ENCODE measurements at places on chromosomes 5 and 9. TPM values are rescaled to one million over a fixed set of nuclear protein-coding genes. Genes with fewer than 3 reads are reported as not detected.
A peak's percentile ranks its signal among the peaks of the same experiment; 100 is the strongest.

GRCh38 chr5:72179028-72179815 lies 71.9 kb downstream of the MAP1B start:
- peak; percentile 94 for DNase-seq

The SEMA5A gene
- 12.0 TPM for total RNA-seq

DNA sequence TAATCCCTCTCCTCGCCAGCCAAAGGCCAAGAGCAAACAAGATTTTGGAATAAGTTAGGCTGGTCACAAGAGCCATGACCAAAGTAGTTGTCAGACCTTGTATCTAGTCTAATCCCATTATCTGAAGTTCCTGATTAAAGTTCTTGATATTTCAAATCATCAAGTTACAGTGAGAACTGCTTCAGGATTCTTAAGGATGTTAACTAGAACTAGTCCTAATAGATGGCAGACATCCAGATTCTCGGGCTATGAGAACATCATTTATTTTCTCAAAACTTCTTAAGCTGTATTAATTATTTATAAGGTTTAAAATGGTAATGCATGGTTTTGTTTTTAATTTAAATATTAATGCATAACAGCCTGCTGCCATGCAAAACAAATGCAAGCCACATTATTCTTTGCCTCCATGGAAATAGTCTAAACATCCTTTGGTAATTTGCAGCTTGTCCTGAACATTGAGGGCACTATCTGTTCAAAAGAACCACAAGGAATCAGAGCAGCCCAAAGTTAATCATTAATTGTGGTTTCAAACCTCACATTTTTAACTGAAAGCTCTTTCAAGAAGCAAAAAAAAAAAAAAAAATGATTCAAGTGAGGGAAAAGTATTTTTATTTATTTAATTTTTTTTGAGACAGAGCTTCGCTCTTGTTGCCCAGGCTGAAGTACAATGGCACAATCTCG lies 95.1 kb downstream of the TTC39B start:
- DNase-seq = no peak

DNA sequence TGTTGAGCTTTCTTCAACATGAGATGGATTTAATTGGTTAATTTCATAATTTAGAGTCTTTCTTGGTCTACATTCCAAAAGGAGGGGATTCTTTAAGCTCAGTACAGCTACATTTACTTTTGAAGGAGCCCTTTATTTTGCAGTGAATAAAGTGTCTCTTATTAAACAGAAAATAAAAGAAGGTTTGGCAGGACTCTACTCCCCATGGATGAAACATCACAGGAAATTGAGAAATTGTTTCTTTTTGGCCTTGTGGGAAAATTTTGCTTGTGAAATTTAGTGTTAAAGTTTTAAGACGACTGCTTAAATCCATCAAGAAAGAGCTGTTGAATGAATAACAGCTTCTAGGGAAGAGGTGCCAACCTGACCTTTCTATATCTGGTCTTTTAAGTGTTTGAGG lies 187.7 kb downstream of the NTRK2 start:
- no peak for DNase-seq

- no peak for DNase-seq
Observed at GRCh38 chr9:97276310-97276852, 31.1 kb upstream of the CCDC180 start.

- DNase-seq = no peak
Observed at GRCh38 chr9:104836235-104836634, 72.3 kb downstream of the NIPSNAP3B start.

The SLC34A3 gene
- 1.6 TPM for total RNA-seq

DNA sequence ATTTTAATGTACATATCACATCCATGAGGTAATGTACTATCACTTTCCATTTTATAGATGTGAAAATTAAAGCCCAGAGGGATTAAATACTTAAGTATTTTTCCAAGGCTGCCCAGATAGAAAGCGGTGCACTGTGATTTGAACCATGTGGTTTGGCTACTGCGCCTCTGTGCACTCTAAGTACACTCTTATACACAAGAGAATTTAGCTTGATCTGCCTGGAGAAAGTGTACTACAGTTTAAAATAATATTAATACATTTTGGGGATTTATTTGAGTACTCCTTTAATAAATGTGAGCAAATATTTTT lies 360.4 kb upstream of the ACTBL2 start:
- no peak for DNase-seq

DNA sequence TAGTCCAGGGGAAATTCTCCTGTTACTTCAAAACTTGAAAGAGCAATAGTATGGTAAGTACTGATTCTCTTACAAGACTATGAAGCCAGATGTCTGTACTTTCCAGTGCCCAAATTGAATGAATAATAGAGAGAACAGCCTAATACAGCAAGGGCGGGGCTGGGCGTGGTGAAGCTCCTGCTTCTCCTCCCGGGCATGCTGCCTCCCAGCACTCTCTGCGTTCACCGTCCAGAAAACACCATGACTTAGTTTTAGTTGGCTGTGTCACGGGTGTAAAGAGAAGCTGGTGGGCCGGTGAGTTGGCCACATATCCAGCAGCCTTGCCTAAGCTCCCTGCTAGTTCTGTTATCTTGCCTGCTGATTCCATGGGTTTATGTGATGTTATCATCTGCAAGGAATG lies 40.7 kb upstream of the ADAMTS2 start:
- DNase-seq = no peak

DNA sequence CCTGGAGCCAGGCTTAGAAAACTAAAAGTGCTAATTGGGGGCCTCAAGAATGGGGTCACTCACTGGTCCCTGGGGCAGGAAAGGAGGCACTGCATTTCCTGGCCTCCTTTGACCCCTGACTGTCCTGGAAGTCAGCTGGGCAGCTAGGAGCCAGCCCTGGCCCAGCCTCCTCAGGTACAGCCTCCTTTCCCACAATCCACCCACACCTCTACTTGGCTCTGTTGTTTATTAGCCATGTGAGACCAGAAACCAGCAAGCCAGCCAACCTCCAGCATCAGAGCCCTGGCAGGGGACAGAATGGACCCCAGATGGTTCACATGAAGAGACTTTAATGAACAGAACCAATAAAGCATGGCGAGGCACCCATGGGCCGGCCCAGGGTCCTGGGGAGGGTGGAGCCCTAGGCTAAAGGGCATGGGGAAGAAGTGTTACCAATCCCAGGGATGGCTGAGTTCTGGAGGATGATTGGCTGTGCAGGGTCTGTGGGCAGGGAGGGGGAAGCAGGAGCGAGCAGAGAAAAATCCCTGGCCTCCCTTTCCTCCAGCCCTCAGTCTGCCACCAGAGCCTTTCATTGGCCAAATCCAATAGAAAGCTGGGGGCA lies 55.3 kb upstream of the ANGPTL2 start:
- DNase-seq = no peak

The ANKRD55 gene
- not detected for total RNA-seq

DNA sequence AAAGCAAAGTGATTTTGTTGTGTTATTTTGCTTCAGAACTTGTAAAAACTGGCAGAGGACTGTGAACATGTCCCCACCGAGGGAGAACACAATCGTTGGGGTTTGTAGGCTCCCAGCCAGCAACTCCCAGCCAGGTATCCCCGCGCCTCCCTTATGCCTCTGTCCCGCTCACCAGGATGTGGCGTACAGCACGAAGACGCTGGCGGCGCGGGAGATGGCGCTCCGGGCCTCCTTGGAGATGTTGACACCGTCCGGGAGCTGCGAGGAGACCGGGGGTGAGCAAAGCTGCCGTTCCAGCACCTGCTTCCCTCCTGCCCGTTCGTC lies 630 bp downstream of the POLE3 start:
- DNase-seq = no peak

The GKAP1 gene
- 5.7 TPM for total RNA-seq

GRCh38 chr5:88355490-88356050 lies 86.9 kb upstream of the TMEM161B start:
- DNase-seq = no peak

DNA sequence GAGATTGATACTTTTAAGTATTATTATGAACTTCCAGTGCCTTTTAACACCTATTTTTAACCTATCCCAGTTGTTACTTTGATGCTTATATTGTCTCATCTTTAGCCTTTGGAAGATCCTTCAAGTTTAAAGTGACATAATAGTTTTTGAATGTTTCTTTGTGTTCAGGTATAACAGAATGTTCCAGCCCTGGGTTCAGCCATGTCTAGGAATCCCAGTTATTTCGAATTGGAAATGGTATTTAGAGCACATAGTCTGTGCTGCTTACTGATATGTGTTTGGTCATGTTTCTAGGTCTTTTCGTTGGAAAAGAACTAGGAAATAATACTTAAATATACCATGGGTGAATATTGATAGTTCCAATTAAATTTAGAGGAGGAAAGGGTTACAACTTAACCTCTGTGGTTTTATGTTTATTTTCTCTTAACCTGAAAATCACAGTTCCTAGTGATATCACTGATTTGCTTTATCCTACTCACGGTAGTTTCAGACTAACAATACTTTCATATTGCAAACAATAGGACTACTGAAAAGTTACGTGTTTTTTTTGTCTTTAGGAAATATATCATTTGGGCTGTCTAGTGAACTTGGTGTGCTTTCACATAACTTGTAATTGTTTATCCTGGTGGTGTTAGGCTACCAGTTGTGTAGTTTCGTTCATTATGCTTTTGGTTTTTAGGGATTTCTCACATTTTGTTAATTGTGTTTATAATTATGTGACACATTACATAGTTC lies 37.8 kb downstream of the UHRF2 start:
- DNase-seq = no peak

The HTR4 gene
- not detected for total RNA-seq

- DNase-seq = no peak
Observed at GRCh38 chr5:41754857-41755256, 115.4 kb downstream of the OXCT1 start.

DNA sequence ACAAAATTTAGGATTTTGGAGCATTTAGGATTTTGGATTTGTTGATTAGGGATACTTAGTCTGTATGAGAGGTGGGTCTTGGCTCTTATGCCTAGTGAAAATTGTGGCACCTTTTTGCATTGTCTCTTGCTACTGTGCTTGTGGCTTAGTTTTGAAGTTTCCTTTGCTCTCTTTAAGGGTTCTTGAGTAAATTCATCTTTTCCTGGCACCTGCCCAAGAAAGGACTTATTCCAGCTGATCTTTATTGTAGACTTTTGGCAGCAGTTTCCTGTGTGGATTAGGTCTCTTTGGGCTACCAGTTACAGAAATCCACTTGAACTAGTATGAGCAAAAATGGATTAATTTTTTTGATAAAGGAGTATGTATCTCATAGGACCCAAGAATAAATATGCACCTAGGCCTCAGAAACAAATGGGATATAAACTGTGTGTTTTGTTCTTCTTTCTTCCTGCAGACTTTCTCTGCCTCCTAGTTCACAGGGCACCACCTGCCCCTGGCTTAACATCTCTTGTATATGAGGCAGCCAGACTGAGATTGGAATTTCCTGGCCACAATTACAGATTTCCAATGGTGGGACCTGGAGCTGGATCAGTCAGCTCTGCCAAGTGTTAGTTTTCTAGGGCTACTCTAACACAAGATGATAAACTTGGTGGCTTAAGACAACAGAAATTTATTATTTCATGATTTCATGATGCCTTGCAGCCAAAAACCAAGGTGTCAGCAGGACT lies 44.6 kb downstream of the FOCAD start:
- peak; percentile 5 for DNase-seq

DNA sequence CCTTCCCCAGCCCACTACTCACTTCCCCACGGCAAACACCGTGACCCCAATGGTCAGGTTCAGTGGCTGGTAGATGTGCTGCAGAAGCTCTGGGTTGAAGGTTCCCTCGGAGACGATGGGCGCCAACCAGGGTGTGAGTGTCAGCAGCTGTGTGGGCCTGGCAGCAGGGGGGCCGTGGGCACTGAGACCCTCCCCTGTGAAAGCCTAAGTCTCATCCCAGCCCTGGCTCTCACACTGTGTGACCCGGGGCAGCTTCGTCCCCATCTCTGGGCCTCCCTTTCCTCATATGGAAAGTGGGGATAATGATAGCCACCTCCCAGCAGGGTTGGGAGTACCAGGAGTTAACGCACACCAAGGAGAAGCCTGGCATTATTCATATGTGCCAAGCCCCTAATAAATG lies 8.6 kb downstream of the GBGT1 start:
- no peak for DNase-seq

The PCDHA10 gene
- total RNA-seq = 0.02 TPM

DNA sequence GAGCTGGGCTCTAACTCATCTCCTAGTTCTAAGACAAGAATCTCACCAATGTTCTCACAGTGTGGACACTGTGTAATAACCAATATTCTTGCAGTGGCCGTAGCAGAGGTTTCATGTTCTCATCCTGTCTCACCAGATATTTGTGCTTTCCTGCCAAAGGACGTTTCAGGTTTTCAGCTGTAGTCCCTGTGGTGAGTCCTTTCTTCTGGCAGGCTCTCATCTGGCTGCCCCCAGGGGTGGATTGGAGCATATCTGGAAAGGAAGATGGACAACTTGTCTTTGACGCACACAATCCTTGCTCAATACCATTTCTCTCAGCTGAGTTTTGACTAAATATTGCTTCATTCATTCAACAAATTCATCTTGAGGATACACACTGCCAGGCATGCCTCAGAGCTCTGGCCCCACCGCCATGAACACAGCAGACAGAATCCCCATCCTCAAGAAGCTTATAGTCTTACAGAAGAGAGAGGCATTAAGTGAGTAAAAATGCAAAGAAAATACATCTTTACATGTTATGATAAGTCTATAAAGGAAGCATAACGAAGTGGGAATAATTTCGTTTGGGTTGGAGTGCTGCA lies 33.8 kb upstream of the NEURL1B start:
- DNase-seq = no peak

The PHF24 gene
- 0.05 TPM for total RNA-seq

The DTWD2 gene
- 21.1 TPM for total RNA-seq

DNA sequence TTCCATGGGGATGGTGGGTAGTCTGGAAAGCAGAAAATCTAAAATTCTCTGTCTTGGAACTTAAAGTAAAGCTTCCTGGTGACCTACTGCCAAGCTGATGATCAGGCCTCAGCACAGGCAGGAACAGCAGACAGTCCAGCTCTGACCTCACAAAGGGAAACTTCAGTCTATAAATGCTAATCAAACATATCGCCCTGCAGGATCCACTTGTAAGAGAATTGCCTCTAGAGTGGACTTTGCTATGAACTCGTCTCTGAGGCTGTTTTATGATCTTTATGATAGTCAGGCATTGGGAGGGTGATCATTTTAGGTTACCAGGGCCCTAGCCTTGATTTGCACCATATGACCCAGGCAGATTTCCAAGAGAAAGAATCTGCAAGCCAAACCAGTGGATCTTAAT lies 67.6 kb upstream of the SELENOP start:
- DNase-seq = no peak

DNA sequence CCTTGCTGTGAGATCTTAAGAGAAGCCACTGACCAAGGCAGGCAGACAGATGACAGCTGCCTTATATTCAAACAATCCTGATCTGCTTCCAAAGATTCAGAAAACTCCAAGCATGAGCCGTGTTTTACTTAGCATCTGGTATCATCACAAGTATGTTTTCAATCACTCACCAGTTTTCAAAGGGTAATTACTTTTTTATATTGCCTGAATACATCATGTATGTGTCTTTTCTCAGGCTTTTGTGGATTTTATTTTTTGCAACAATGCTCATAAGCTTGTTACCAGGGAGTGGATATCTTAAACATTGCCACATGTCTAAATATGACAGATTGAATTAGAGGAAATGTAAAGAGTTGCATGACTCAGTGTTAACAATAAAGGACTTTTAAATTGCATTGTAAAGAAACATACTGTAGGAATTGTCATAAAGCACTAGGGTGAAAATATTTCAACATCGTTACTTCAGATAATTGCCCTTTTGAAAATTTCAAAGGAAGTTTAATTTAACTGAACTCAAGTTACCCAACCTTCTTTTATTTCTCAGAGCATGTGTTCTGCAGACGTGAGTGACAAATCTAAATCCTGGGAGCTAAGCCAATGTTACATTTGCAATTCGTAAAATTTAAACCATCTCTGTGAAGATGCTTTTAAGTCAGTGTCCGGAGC lies 326.1 kb downstream of the PLK2 start:
- DNase-seq = peak; percentile 11
